ENCODE measurements at places on chromosomes 6 and 20.

GRCh38 chr6:142653710-142654420 is 291.1 kb downstream of the HIVEP2 start:
- no peak for DNase-seq

GRCh38 chr6:44110005-44110676 is 17.1 kb downstream of the MRPL14 start:
- DNase-seq: no peak

DNA sequence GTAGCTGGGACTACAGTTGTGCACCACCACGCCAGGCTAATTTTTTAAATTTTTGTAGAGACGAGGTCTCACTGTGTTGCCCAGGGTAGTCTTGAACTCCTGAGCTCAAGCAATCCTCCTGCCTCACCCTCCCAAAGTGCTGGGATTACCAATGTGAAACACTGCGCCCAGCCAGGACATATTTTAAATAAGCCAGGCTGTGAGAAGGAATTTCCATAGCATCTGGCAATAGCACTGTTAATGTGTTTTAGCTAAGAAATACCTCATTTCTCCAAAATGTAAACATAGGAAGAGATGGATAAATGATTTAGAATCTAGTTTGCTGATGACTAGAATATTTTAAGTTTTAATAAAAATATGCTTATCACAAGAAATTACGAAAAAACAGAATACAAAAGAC is 27.0 kb upstream of the SLA2 start:
- DNase-seq: no peak

DNA sequence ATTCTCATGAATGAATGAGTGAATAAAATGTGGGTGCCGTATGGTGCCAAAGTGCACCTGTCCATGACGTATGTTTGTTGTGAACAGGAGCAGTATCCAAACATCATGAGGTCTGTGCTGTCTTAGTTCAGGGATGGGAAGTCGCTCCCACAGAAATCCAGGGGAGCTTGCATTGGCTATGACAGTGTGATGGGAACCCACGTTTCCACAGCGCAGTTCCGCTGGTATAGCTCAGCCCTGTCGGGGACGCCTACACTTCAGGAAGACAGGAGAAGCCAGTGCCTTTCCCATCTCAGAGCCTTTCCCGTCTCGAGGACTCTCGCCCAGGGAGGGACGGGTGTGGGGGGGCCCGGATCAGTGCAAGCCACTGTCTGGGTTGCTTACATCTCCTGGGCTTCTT is 69.8 kb downstream of the DACT2 start:
- DNase-seq: no peak

- no peak for DNase-seq
These were observed 3.4 kb upstream of the SIM1 start for GRCh38 chr6:100468016-100468622.

DNA sequence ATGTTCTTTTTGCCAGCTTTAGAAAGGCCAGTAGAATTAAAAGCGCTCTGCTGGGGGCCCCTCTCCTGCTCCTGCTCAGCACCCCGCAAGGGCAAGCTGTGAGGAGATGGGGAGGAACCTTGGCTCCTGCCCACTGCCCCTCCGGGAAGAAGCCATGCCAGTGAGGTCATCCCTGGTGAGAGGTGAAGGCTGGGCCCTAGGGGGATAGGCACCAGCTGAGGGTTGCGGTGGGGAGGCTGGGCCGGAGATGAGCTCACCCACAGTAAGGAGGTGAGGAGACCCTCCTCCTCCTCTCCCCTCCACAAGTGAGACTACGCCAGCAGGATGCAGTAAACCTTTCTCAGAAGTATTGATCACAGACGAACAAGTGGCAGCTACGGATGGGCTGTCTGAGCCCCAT is 32.1 kb downstream of the LRFN2 start:
- DNase-seq: no peak

- DNase-seq: no peak
These were observed 112.2 kb upstream of the SHLD1 start for GRCh38 chr20:5638023-5638422.

GRCh38 chr6:163469459-163469985 is 55.0 kb downstream of the QKI start:
- no peak for DNase-seq

GRCh38 chr6:127484212-127484863 is 25.1 kb upstream of the KIAA0408 start:
- DNase-seq: no peak

DNA sequence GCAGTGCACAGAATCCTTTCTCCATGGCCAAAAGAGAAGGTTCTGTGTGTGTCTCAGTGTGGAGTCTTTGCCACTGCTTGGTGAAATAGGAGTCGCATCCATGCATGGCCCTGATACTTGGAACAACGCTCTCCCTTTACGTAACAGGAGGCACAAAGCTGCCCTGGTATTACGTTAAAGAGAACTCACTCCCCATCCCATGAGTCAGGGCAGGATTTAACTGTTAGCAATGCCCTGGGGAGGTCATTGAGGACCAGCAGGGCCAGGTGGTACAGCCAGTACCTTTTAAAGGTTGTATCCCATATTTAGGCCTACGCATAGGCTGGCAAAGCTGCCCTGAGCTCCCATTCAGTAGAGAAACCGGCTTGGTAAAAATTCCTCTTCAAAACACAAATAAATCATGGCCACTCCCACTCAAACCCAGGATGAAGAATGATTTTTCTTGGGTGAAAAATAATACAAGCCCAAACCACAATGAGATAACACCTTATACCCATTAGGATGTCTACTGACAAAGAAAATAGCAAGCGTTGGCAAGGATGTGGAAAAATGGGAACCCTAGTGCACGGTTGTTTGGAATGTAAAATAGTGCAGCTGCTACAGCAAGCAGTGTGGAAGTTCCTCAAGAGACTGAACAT is 37.1 kb downstream of the MYLK4 start:
- DNase-seq: no peak

- no peak for DNase-seq
These were observed 90.0 kb upstream of the MAFB start for GRCh38 chr20:40778894-40779496.

DNA sequence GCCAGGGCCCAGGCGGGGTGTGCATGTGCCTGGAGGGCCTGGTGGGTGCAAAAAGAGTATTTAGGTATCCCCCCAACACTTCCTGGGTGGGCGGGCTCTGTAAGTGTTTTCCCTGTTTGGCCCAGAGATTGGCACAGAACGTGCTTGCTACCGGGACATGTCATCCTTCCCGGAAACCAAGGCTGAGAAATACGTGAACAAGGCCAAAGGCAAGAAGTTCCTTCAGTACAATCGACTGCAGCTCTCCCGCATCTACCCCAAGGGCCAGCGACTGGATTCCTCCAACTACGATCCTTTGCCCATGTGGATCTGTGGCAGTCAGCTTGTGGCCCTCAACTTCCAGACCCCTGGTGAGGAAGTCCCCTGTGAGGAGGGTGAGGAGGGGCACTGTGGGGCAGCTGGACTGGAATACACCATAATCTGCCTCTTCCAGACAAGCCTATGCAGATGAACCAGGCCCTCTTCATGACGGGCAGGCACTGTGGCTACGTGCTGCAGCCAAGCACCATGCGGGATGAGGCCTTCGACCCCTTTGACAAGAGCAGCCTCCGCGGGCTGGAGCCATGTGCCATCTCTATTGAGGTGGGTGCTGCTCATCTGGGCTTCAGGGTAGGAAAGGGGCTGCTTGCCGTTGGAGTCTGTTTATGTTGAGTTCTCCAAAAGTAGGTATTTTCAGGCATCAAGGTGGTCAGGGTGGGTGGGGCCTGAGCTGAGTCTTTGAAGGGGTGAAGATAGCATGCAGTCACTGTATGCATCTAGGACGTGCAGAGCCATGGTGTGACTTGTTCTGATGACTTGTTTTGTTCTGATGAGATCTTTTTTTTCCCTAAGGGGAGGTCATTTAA is 35.2 kb downstream of the PLCG1 start:
- DNase-seq: no peak

DNA sequence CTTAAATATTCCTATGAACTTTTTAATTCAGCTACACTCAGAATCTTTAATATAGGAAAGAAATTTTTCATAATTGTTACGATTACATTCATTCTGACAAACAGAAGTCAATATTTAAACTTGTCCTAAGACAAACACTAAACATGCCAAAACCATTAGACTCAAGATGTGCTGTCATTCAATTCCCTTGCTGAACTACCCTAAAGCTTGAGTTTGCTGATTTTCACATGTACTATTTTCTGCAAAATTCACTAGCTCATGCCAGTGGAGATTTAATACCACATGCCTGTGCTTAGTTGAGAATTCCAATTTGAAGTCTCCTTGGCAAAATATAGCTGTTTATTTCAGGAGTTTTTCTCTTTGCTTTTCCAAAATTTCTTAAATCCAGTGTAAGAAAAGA is 448.0 kb downstream of the COL12A1 start:
- DNase-seq: no peak

DNA sequence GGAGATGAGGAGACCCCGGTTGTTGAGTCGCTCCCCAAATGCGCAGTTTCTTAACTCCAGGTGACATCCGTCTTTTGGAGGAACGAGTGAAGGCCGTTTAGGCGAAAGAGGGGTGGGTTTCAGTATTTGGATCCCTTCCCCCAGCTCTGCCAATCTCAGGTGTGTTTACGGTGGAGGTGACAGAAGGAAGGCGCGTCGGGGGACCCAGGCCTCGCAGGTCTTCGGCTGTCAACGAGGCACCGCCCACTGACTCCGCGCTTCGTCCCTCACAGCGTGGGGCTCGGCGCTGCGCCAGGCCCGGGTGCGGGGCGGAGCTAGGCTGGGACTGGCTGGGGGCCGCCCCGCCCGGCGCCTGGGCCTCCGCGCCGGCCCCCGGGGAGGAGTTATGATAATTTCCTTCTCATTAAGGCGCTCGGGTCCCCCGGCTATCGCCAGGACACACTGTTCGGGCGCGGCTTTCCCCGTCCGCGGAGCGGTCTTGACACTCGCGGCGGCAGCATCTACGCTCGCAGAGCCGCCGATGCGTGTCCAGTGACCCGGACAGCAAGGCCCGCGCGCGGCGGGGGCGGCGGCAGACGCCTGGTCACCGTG is at the start of gene TFAP2C:
TFAP2C (plus strand) TSS at position 434 of the 591 bp plus-strand sequence. CDS start 239 bp downstream, outside the sequence.
- no peak for DNase-seq

DNA sequence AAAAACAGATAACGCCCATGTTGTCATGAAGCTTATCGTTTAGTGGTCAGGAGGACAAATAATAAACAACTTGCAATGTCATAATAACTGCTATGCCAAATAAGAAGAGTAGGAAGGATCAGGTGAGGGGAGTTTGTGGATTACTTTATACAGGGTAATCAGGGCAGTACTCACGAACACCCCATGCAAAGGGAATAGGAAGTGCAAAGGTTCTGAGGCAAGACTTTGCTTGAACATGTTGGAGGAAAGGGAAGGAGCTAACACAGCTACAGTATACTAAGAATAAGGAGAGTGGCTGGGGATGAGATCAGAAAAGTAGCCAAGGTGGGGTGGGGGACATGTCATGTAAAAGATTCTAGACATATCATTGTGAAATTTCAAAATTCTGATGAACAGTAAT is 292.0 kb upstream of the RUNX2 start:
- no peak for DNase-seq

- no peak for DNase-seq
These were observed 3.8 kb downstream of the CEBPB start for GRCh38 chr20:50194422-50194830.

DNA sequence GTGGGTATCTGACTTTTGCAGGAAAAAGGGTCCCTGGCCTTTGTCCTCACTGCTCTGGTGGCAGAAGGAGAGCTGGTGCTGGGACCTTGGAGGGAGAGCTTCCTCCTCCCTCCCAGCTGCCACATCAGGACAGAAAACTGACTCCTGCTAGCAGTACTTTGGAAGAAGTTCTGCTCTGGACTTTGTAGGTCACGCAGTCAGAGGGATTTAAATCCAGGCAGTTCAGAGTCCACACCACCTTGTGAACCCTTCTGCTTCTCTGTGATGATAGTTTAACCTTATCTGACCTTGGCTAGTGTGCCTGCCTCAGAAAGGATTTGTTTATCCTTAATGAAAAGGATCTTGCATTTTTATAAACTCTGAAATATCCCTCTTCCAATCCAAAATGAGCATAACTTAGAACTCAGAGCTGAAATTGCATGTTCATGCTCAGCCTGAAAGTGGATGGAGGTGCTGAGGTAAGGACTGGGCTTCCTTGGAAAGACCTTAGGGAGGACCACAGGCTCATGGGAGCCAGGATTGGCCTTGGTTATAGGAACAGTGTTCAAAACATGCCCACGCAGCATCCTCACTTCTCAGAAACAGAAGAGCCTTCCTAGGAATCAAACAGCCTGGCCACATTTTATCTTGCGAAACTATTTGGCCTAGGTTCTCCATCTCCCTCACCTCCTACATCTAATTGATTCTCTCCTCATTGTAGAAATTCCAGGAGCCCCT is 123.9 kb upstream of the SASH1 start:
- no peak for DNase-seq

DNA sequence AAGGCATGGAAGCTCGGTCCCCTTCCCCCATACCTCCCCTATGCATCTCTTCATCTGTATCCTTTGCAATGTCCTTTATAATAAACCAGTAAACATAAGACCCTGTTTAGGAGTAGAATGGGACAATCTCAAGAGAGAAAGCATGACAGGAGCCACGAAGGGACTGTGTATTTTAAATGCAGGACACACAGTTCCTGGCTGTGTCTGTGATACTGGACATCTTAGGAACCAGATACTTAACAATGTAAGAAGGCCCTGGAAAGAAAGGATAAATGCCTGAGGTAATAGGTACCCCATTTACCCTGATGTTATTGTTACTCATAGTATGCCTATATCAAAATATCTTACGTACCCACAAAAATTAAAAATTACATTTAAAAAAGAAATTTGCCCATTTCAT is 36.6 kb downstream of the NUDT3 start:
- DNase-seq: no peak

- DNase-seq: no peak
These were observed 23.2 kb downstream of the TRERF1 start for GRCh38 chr6:42428326-42429041.

DNA sequence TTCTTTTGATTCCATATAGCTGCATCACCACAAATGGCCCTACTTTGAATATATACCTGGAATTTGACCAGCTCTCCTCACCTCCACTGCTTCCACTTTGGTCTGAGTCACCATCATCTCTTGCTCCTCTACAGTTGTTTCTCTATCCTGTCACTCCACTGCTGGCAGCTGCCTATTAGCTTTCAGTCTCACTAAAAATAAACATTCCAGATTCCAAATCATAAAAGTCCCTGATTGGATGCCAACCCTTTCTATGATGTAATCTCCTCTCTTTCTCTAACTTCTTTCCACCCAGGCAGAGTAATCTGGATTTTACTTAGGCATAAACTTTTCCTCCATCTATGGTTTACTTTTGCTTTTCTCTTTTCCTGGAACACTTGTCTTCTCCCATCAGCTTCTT is 49.1 kb downstream of the RFPL4B start:
- DNase-seq: no peak

DNA sequence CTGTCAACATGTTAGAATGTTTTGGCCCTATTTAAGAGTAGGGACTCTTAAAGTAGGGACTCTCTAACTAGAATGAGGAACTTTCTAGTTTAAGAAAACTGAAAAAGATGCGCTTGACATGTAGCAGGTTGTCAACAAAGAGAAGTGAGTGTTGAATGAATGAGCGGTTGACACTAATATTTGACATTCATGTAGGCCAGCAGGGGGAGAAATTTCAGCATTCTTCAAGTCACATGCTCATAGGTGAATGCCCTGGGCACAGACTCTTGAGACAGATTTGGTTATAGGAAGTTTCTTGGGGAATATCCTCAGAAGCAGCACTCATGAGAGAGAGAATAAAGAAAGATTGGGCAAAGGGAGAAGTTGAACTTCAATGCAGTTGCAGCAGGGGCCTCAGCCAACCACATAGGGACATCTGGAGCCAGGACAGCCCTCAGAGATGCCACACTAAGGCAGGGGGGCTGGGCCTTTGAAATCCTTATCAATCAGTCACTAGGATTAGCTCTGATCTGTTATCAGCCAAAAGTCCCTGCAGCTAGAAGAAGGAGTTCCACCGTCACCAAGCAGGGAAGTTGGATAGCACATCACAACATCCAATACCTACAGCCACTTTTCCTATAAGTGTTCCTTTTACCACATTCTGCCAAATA is 145.1 kb upstream of the FKBP1C start:
- no peak for DNase-seq
